ENCODE measurements at places on chromosomes 6 and 20. TPM values are rescaled to one million over a fixed set of nuclear protein-coding genes. Genes with fewer than 3 reads are reported as not detected.

DNA sequence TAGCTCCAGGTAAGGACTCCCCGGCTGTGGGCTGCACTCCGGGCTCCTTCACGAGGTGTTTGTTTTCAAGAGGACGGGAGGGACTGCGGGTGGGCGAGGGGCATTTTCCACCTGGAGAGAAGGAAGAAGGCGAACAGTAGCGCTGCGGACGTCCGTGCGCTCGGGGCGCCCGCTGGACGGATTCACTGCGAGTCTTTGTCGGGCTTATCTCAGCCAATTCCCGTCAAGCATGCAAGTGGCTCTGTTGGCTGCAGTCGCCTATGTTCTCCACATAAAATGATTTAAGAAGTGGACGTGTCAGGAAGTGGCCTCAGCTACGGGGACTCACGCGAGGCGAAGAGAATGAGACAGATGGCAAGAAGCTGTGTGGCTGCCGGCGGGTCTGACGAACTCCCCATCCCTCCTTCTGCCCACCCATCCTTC, 332 bp downstream of the GRIK2 start:
- DNase-seq: no peak

DNA sequence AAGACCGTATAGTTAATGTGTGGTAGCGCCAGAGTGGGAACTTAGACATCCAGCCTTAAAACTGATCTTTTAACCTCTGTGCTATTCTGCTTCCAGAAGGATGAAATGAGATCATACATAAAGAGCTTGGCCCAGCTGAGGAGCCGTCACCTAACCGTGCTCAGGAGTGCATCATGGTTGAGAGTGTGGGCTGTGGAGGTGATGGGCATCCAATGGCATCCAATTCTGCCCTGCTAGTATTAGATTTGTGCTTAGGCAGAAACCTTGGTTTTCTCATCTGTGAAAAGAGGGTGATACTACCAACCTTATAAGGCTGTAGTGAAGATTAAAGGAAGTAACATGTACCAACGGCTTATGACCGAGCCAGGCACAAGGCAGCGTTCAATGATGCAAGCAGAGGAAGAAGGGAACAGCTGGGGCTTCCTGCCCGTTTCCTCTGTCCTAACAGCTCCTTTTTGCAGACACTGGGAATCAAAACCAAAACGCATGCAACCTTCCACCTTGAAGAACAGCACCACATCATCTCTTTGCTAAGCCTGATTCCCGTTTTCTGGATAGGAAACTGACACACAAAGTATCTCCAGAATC, 1.3 kb downstream of the SLC22A16 start:
- no peak for DNase-seq

GRCh38 chr6:24721461-24722215, 2.7 kb upstream of the C6orf62 start:
- peak; percentile 88 for DNase-seq

- no peak for DNase-seq
These were observed 141.1 kb downstream of the CEBPB start for GRCh38 chr20:50331469-50332363.

GRCh38 chr6:68082086-68082485, 553.0 kb upstream of the ADGRB3 start:
- no peak for DNase-seq

GRCh38 chr6:163738304-163738703, 323.8 kb downstream of the QKI start:
- no peak for DNase-seq

DNA sequence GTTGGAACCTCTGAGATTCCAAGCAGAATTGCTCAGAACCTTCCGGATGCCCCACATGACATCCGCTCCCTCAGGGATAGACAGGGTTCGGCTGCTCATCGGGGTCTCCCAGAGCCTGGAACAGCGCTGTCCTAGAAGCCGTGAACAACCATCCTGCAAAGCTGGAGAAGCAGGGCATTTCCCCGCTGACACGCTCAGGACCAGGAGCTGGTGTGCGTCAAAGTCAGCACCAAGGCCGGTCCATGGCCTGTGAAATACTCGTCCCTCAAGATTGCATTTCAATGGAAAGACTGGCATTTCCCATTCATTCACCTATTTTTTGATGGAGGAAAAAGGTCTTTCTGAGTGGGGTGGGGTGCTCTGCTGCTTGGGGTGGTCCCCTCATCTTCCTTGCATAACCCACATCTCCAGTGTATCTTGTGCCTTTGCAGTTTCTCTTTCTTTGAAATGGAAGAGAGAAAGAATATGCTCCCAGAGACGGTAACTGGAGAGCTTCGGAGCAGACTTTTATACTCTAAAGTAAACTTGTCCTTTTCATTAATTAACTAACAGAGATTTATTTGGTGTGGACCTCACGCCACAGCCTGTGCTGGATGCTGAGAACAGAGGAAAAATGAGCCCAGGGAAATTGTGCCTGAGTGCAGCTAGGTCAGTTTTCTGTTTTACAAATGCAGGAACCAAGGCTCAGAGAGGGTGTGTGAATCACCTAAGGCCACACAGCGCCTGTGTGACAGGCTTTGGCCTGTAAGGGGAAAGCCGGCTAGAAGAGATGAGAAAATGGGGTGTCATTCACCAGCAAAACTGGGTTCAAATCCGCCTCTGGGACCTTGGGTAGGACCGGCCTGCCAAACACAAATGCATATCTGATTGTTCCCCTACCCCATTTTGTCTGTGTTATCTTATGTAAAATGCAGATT, 52.4 kb downstream of the RBM38 start:
- no peak for DNase-seq

DNA sequence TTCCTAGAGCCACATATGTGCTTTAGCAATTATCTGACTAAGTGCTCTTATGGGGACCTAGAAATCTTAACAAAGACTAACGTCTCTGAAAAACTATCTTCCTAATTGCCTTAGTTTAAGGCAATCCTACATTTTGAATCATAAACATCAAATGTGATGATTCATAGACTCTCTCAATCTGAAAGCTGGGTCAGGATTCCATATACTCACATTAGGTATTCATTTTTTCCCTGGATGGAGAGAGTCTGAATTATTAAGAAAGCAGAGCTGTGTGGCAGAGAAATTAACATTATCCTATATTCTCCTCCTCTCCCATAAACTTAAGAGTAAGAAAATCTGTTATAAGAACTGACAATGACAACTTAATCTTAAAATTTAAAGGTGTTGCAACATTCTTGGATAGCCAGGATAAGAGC, 1.6 kb upstream of the PRL start:
- no peak for DNase-seq

- DNase-seq: no peak
These were observed 109.1 kb downstream of the UTRN start for GRCh38 chr6:144394210-144394609.

DNA sequence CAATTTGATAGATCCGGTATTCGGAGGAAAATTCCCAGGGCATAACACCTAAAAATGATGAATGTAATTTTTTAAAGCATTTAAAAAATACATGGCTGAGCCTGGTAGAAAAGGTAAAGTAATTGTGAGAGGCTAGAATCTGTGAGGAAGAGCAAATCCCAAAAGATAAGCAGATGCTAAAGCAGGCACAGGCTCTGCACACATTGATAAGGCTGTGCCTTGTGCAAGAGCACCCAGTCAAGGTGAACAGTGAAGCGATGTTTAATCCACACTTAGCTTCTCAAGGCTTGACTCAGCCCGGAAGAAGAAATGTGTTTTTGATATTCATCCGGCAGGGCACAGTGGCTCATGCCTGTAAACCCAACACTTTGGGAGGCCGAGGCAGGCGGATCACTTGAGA, 5.1 kb upstream of the EPB41L2 start:
- DNase-seq: no peak

- DNase-seq: no peak
These were observed 642.6 kb downstream of the KIF16B start for GRCh38 chr20:15930311-15931305.

DNA sequence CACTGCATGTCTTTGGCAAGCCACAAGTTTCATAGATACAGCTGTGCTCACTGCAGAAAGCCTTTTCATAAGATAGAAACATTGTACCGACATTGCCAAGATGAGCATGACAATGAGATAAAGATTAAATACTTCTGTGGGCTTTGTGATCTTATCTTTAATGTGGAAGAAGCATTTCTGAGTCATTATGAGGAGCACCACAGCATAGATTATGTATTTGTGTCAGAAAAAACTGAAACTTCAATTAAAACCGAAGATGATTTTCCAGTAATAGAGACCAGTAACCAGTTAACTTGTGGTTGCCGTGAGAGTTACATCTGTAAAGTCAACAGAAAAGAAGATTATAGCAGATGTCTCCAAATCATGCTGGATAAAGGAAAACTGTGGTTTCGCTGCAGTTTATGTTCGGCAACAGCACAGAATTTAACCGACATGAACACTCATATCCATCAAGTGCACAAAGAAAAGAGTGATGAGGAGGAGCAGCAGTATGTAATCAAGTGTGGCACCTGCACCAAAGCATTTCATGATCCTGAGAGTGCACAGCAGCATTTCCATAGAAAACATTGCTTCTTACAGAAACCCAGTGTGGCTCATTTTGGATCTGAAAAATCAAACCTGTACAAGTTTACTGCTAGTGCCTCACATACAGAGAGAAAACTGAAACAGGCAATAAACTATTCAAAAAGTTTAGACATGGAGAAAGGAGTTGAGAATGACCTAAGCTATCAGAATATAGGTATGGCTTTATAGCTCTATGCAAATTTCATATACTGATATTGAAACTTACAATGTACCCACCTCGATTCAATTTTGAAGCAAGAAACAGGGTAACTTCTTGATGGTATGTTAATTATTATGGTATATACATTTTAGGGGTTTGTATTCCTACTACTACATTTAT, 23.9 kb upstream of the BAG2 start:
- no peak for DNase-seq

- DNase-seq: no peak
These were observed 6.3 kb downstream of the EBF4 start for GRCh38 chr20:2698912-2699311.

DNA sequence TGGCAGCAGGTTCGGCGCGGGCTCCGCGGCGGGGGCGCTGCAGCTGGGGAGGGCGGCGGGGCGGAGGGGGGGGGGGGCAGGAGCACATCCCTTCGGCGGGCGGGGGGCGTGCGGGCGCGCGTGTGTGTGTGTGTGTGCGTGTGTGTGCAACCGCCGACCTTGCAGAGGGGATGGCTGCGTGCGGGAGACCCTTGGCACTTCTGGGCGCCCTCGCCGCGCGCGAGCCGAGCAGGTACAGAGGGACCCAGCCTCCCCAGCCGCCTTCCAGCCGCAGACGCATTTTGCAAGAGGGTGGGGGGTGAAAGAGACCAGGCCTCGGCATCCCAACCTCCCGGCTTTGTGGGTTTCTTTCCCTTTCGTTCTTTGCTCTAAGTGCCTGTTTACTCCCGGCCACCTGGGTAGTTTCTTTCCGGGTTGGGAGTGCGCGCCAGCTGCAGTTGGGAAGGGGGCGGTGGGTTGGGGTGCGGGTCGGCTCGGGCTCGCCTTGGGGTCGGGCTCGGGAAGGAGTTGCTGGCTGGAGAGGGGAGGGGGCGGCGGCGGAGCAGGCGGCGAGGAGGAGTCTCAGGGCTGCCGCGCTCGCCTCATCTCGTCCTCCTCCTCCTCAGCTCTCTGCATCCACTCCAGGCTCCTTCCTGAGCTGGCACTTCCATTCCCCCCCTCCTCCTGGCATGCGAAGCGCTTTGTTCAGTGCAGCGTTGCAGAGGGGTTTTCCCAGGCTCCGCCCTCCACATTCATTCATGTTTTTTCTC, 620 bp downstream of the HIVEP1 start:
- DNase-seq: peak; percentile 60

DNA sequence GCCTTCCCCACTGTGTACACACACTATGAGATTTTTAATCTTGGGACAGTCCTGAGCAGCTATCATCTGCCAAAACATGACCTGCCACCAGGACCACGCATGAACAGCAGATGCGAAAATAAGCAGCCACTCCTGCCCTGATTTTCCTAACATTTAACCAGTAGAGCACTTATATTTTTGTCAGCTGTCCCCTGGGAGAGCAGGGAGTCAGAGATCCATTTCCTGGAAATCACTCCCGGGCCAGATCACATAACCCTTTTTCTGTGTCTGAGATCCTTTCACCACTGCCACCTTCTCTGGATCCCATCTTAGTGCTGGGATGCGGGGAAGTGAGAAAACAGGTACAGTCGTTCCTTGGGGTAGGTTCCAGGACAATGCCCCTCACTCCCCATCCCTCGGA, 5.7 kb downstream of the SDCBP2 start:
- no peak for DNase-seq

DNA sequence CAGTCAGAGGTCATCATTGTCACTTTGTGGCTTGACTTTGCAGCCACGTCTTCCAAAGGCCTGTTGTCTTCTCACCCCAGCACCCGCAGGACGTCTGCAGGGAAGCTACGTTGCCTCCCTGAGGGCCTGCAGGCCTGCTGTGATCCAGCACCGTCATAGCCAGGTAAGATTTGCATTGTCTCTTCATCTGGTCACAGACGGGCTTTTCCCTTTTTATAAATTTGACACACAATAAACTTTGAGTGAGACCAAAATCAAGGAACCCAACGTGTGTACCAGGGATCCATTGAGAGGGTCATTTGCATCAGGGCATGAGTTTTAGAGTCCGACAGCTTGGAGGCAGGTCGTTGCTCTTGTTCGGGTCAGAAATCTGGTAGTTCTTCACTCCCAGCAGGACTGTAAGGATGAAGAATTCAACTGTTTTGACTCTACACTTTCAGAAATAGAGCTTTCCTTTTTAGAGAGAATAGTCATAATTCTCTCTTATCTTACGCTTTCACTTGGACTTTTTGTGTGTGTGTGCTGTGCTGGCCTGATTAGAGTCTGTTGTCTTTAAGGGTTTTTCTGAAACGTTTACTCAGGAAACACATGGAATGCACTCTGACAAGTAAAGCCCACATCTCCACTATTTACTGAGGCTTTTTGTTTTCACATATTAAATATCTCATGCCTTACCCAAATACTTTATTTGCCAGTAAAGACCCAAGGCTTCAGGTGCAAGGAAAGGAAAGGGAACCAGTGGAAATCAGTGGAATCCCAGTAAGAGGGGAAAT, 177.2 kb upstream of the TAB2 start:
- DNase-seq: no peak

- DNase-seq: peak; percentile 98
These were observed at the start of gene LSM2 for GRCh38 chr6:31806470-31807272. LSM2 (minus strand) TSS chr6:31806966; CDS start chr6:31806757, 209 bp downstream.

DNA sequence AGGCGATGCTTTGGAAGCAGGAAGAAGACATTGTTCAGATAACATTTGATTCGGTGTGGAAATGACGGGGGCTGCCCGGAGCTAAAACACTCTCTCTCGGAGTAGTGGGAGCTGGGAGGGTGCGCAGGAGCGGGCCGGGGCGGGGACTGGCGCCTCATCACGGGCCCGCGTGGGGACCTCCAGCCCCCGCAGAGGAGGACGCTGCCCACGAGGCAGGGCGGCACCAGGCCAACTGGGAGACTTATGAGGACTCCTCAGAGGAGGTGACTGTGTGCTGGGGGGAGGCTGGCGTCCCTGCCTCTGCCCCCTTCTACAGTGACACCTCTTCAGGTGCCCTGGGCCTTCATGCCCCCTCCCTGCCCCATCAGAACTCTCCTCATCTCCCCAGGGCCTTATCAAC, 15.2 kb downstream of the DDO start:
- no peak for DNase-seq

GRCh38 chr6:35035481-35036030, 105.6 kb downstream of the TCP11 start:
- DNase-seq: no peak

Gene PAK5
- total RNA-seq: not detected

Gene BPIFB4
- total RNA-seq: not detected

Gene MYB
- total RNA-seq: 0.28 TPM

All from psoas muscle (tissue), 8 donors.